ENCODE measurements at places on chromosomes 7 and 10.

DNA sequence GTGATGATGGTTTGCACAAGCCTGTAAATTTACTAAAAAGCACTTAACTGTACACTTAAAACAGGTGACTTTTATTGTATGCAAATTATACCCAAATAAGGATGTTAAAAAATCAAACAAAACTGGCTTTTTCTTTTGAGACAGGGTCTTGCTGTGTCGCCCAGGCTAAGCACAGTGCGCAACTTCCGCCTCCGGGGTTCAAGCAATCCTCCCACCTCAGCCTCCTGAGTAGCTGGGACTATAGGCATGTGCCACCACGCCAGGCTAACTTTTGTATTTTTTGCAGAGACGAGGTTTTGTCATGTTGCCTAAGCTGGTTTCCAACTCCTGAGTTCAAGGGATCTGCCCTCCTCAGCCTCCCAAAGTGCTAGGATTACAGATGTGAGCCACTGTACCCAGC is 77.7 kb downstream of the DNAJC1 start:
- DNase-seq: no peak

DNA sequence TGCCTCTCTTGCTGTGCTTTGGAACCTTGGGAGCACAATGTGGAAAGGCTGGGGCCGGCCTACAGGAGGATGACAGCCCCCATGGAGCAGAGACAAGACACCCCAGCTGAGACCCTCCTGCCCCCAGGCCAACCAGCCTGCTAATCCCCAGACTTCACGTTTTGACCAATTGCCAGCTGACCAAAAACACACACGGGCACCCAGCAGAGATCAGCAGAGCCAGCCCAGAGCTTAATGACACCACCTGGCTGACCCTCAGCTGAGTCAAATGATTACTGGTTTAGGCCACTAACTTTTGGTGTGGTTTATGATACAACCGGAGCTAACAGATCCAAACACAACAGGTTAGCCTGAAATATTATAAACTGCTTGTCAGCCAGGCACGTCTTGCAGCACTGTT is 111.2 kb upstream of the KIF5B start:
- no peak for DNase-seq

DNA sequence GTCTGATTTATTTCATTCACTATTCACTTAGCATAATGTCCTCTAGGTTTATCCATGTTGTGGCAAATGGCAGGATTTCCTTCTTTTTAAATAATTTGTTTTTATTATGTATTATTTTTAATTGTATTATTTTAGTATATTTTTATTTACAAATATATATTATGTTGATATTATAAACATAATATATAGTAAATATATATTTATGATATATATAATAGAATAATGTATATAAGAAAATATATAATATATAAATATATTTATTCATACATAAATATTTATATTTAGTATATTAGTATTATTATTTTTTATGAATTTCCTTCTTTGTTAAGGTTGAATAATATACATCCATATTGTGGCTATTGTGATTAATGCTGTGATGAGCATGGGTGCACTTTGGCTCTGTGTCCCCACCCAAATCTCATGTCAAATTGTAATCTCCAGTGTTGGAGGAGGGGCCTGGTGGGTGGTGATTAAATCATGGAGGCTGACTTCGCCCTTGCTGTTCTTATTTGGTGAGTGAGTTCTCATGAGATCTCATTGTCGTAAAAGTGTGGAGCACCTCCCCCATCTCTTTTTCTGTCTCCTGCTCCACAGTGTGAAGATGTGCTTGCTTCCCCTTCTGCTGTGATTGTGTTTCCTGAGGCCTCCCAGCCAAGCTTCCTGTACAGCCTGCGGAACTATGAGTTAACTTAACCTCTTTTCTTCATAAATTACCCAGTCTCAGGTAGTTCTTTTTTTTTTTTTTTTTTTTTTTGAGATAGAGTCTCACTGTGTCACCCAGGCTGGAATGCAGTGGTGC is 52.3 kb upstream of the CYP2C18 start:
- DNase-seq: no peak

GRCh38 chr10:132452216-132452650 is 55.2 kb downstream of the PWWP2B start:
- DNase-seq: no peak

- peak; percentile 32 for DNase-seq
These were observed 102.2 kb downstream of the RBM20 start for GRCh38 chr10:110746254-110746826.

DNA sequence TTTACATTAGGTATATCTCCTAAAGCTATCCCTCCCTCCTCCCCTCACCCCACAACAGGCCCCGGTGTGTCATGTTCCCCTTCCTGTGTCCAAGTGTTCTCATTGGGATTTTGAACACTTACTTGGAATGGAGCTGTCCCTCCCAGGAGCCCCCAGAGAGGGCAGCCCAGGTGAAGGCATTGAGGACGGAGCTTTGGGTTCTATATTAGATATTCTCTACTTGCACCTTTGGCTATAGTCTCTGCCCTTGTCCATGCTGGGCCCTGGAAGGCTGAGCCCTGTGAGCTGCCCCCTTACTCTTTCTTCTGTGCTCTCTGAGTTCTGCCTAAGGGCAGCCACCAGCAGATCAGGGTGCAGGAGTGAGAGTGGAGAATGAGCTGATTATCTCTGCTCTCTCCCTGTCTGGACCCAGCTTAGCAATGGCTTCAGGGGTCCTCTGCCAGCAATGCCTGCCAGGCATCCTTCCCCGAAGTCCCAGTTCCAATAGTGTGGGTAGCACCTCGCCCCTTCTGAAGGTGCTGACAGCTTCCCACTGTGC is 11.2 kb downstream of the ADRA2A start:
- no peak for DNase-seq

- DNase-seq: no peak
These were observed 32.5 kb upstream of the PRKAR1B start for GRCh38 chr7:759569-759968.

- DNase-seq: no peak
These were observed 40.9 kb upstream of the MET start for GRCh38 chr7:116630932-116631671.

DNA sequence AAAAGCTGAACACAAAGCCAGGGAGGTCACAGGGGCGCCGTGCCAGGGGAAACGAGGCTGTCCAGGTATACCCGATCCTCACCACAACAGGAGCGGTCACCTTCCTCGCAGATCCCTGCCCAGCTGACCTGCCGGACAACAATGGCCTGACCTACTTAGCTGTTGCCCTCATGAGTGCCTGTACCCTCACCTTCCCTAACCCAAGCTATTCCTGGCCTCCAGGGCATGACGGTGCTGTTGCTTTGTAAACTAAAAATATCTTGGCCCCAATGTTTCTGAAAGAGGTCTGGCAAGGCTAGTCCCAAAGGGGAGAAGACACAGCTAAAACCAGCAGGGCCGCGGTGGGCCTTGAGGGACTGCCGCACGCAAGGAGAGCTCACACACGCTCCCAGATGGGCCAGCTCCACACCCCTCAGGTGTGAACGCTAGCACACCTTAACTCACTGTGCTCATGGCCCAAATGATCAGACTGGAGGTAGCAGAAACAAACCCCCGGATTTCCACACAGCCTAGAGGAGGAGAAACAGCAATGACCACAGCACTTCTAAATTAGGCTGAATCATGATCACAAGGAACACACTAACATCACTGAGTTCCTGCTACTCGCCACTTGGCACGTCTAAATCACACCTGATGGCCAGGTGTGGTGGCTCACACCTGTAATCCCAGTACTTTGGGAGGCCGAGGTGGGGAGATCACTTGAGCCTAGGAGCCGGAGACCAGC is 66.3 kb upstream of the CYTH3 start:
- DNase-seq: no peak

- peak; percentile 1 for DNase-seq
These were observed 17.9 kb upstream of the DDX21 start for GRCh38 chr10:68938117-68938516.

DNA sequence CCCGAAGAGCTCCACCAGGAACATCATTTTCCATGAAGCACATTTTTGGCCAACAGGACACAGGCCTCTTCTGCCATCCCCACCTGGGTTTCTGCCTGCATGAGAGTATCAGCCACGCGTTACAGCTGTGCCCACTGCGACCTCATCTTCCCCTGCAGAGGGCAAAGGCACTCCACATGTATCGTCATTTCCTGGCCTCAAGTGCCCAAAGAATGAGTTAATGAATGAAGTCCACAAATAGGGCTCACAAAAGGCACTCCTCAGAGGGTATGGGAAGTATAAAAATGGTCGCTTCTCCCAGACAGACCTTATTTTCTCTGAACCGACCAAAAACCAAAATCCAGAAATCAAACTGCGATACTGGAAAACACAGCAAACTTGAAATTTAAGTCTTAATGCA is 18.5 kb downstream of the ELMO1 start:
- DNase-seq: no peak

- no peak for DNase-seq
These were observed 107.5 kb upstream of the ANLN start for GRCh38 chr7:36281945-36282717.

Measured in NCI-H2171 (cell line).